Nucleus accumbens (tissue), 56 donors: ENCODE measurements at places on chromosomes 6 and 20.

DNA sequence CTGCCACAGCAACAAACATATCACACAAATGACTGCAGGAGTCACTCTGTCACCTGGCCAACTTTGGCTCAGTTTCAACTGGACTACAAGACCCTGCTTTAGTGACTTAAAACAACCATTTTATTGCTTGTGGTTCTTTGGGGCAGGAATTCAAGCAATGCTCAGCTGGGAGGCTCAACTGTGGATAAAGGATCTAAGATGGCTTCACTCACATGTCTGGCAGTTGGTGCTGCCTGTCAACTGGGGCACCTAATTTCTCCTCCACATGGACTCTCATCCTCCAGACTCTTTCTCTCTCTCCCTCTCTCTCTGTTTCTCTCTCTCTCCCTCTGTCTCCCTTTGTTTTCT, 2.8 kb upstream of the EPB41L2 start:
- DNase-seq = no peak

- no peak for DNase-seq
Observed at GRCh38 chr20:22466447-22467171, 117.8 kb downstream of the FOXA2 start.

DNA sequence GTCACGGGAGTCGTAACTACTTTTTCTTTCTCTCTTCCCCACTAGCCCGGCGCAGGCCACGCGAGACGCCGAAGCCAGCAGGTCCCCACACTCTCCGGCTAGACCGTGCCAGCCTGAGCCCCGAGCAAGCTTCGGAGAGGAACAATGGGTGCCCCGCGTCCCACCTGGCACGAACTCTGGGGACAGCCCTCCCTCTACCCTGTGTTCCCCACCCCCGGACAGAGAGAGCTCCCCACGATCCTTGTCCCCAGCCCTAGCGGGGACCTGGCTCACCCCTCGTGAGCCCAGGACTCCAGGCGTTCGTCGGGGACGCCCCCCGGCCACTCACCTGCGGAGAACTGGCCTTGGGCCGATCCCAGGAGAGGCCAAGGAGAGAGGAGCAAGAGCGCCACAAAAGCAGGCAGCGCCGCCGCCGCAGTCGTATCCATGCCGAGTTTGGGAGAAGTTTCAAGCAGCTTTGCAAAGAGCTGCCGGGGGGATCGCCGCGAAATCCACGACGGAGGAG, 416 bp downstream of the PTPRK start:
- peak; percentile 96 for DNase-seq

GRCh38 chr6:11571073-11571472, 33.5 kb downstream of the TMEM170B start:
- DNase-seq = no peak

- DNase-seq = no peak
Observed at GRCh38 chr6:158807515-158808441, 11.4 kb downstream of the EZR start.

DNA sequence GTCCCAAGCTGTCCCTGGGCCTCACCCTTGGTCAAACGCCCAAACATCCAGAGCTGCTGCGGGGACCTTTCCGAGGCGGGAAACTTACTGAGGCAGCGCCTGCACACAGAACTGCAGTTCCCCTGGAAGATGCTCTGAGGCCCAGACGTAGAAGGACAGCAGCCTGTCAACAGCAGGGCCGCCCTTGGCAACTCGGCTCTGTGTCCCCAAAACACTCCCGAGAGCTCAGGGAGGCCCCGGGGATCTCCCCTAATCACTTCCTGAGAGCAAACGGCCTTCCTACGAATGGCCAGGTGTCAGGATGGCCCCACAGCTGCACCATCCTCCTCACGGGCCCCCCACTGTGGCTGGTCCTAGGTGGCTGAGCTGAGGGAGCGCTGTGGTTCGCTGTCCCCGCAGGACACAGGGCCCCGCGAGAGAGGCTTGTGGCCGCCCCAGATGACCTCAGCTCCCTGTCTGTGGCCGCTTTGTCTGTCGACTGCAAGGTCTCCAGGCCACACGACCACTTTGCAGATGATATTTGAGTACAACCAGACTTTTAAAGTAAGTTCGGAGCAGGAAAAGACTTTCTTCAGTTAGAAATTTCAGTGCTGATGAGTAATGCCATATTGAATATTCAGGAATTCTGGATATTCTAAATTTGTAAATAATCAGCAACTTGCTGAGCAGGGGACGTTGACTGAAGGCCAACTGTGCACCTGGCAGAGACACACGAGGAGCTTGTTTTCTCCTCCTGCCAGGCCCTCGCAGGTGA, 46.0 kb downstream of the DLL1 start:
- DNase-seq = peak; percentile 40

- no peak for DNase-seq
Observed at GRCh38 chr6:49902856-49903255, 36.5 kb upstream of the CRISP1 start.

- DNase-seq = no peak
Observed at GRCh38 chr20:33709398-33709797, 10.7 kb downstream of the PXMP4 start.

DNA sequence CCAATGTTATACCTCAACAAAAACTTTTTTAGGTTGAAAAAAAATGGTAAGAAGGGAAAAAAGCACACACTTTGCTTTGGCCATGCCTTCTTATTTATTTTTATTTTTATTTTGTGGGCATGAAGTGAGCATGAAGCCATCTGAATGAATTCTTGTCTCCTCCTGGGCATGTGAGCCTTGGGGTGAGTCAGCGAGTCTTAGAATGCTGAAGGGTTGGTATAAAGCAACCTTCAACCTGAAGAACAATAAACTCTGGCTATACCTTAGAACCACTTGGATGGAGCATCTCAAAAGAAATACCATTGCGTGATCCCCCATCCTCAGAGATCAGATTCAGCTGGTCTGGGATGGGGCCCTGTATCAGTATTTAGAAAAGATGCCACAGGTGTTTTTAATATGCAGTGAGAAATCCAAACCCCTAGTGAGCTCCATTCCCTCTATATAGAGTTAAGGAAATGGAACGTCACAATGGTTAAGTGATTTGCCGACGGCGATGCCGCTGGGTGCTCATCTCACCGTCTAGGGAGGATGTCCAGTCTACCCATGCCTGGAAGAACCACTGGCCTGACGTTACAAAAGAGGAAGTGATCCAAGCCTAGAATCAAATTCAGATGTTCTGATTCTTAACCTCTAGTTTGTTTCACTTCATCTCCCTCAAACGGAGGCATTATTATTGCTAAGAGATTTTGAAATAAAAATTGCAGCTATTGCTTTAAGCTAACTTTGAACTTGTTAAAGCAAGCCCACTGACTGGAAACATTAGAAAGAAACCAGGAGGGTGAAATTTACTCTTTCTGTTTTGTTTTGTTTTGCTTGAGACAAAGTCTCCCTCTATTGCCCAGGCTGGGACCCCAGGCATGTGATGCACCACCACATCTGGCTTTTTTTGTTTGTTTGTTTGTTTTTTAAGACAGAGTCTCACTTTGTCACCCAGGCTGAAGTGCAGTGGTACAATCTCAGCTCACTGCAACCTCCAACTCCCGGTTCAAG, 67.1 kb downstream of the EDN1 start:
- no peak for DNase-seq

- DNase-seq = peak; percentile 4
Observed at GRCh38 chr20:51318058-51318949, 224.2 kb downstream of the NFATC2 start.

DNA sequence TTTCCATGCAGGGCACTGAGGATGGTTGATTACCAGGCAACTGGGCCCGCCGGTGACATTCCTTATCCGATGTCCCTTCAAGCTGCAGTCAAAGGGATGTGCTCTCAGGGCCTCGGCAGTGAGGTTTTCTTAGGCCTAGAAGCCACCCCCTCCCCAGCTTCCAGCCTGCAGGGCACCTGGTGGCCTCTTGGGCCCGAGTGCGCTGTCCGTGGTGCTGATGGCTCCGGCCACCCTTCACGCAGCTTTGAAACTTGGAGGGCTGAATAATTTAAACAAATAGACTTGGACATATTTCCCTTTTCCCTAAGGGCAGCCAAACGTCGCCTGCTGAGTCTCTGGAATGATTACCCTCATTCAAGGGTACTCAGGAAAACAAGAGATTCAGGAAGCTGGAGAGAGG, 8.9 kb upstream of the MLN start:
- no peak for DNase-seq

GRCh38 chr6:166608774-166609173, 18.3 kb downstream of the RPS6KA2 start:
- DNase-seq = no peak

DNA sequence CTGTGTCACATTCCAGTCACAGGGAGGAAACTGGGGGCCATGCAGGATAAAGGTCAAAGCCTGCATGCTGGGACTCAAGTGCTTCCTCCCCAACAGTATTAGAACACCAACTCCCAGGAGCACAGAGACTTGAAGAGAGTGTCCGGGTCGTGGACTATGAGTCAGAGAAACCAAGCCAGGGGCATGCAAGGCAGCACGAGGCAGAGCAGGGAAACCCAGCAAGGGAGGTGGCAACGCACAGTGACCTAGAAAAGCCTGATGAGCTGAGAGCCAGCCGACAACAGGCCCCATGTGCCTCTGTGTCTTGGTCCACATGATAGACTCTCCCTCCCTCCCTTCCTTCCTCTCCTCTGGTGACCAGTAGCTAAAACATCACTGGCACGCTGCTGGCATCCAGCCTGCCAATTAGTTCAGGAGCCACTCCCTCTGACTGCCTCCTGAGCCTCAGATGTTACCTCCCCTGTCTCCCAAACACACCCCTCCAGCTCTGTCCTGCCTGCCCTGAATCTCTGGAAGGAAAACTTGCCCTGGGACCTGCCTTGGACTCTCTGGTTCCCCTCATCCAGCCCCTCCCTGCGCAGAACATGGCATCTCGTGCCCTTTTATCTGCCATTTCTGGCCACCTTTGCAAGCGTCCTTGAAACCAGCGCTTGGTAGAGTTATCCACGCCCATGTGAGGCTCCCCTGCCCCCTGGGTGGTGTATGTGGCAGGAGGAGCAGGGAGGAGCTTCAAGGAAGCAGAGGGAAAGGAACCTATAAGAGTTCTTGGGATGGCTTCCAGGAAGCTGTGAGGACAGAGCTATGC, 16.2 kb upstream of the RNF39 start:
- no peak for DNase-seq

GRCh38 chr6:169115632-169116031, 138.0 kb downstream of the THBS2 start:
- DNase-seq = no peak

GRCh38 chr20:37590938-37591490, 63.3 kb upstream of the BLCAP start:
- no peak for DNase-seq

DNA sequence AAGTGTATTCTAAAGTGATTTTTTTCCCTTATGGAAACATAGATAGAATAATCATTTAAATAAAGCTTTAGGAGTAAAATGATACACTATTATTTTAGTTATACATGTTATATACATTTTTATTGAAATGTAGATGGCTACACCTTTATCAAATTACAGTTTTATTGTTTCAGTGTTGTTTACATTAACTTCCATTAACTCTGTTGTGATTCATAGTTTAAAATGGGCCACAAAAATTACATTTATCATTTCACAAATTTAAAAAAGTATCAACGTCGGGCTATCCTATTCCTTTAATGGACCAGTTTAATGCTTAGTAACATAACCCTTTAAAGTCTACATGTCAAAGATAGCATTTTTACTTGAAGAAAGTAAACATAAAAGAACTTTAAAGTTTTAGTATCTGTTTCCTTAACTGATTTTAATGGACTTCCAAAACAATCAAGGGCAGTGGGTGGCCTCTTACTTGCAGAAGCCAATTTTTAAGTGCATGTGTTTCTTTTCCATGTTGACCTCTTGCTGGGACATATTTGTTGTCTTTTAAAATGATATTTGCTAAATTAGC, 47.8 kb upstream of the FLRT3 start:
- no peak for DNase-seq

GRCh38 chr6:70956451-70957283, at the start of gene B3GAT2:
Gene B3GAT2, minus strand, starts transcription at chr6:70957060. Its CDS starts 631 bp downstream, at chr6:70956429.
- peak; percentile 11 for DNase-seq

GRCh38 chr6:37913210-37913609, 93.7 kb downstream of the ZFAND3 start:
- DNase-seq = no peak

DNA sequence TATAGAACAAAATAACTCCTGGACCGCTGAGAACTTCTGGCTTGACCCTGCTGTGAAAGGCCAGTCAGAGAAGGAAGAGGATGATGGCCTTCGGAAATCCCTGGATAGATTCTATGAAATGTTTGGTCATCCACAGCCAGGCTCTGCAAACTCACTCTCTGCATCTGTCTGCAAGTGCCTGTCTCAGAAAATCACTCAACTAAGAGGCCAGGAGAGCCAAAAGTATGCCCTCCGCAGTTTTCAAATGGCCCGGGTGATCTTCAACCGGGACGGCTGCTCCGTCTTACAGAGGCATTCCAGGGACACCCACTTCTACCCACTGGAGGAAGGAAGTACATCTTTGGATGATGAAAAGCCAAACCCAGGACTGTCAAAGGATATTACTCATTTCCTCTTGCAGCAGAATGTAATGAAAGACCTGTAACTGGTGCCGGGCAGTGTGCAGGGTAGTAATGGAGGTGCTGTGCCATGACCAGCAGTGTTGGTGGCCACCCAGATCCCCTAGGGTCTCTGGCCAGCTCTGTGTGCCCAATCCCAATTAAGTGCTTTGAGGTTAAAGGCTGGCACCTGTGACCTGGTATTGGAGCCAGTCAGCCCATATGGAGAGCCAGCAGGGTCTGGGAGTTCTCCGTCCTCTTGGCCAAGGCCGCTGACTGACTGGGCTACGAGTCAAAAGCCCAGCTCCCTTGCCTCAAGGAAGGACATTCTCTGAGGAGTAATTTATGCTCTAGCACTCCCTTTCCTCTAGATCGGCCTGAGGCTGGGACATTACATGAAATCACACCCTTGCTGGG, 87.1 kb downstream of the TRMT6 start:
- no peak for DNase-seq

- no peak for DNase-seq
Observed at GRCh38 chr20:63536241-63536977, 767 bp downstream of the PTK6 start.

- no peak for DNase-seq
Observed at GRCh38 chr6:35237476-35237875, 22.1 kb upstream of the ZNF76 start.

DNA sequence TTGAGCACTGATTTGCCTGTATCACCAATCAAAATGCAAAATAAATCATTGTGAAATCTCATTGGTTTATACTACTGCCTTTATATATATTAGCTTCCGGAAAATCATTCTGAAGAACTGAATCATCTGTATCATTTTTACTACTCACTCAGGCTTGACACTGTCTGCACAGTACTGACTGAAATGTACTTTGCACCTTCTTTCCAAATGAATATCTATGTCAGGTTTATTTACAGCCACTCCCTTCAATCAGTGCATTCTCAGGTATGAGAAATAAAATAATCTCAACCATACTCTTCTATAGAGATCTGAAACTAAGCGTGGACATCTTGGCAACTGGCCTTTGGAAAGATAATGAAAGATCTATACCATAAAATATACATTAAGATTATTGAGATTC, 2.7 kb downstream of the KHDRBS2 start:
- DNase-seq = no peak
